ENCODE measurements at places on chromosomes 6 and 20. TPM values are rescaled to one million over a fixed set of nuclear protein-coding genes. Genes with fewer than 3 reads are reported as not detected.
A peak's percentile ranks its signal among the peaks of the same experiment; 100 is the strongest.

HCRTR2 gene
- polyA plus RNA-seq = not detected

ECT2L gene
- not detected for polyA plus RNA-seq

TCP11 gene
- not detected for polyA plus RNA-seq

ABHD16B gene
- polyA plus RNA-seq = not detected

DNA sequence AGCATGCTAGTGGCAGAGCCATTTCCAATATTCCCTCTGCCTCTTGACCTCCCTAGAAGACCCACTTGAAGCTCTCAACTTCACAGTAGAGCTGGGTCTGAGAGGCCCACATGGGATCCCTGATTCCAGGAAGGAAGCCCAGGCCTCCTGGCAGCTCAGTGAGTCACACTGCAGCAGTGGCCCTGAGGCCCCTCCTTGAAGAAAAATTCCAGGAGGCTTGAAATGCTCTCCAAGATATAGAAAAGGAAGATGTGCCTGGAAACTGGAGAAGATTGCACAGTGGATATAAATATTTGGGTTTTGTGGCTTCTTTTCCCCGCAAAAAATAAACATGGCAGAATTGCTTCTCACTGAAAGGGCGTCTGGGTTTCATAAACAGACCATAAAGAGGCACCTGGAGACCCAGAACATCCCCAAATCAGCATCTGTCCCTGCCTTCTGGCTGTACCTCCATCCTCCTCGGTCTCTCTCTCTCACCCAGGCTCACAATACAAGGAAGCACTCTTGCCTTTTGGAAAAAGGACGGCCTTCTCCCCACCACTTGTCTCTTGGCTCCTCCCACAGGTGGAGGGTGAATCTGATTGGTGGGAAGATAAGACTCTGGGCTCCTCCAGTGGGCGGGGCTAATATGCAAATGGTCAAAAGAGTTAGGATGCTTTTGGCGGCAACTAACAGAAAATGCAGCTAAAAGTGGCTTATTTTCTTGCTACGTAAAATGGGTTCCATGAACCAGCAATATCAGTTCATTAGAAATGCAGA is 200.0 kb upstream of the SULF2 start:
- DNase-seq = no peak

DNA sequence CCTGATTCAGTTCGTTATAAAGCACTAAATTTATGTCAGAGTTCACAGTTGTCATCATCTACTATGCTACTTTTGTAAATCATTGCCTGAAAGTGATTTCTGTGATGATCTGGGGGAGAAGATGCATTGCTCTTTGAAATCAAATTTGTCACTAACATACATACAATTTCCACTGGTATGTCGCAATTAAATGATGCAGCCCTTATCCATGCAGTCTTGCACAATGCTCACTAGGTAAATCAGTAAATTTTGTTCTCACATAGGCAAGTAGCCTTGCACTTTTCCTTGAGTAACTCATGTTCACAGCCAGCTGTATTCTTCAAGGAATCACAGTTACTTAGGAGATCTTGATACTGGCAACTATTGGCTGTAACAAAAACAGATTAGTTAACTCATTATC is 20.8 kb downstream of the CRISP2 start:
- DNase-seq = no peak

DNA sequence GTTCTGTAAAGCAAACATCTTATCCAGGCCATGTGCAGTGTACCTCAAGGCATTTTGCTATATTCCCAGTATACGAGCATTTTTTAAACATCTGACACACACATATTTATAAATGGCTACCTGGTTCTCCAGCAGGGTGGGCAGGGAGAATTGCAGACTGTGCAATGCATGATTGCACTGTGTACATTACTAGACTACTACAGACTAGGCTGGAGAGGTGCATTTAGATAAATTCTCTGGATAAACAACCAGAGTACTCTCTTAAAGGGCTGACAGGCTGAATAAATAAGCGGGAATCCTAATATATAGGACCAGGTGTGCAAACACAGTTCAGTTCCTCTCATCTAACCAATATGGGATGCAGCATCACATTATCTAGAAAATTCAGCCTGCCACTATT is 428.3 kb upstream of the ARID1B start:
- DNase-seq = no peak

DNA sequence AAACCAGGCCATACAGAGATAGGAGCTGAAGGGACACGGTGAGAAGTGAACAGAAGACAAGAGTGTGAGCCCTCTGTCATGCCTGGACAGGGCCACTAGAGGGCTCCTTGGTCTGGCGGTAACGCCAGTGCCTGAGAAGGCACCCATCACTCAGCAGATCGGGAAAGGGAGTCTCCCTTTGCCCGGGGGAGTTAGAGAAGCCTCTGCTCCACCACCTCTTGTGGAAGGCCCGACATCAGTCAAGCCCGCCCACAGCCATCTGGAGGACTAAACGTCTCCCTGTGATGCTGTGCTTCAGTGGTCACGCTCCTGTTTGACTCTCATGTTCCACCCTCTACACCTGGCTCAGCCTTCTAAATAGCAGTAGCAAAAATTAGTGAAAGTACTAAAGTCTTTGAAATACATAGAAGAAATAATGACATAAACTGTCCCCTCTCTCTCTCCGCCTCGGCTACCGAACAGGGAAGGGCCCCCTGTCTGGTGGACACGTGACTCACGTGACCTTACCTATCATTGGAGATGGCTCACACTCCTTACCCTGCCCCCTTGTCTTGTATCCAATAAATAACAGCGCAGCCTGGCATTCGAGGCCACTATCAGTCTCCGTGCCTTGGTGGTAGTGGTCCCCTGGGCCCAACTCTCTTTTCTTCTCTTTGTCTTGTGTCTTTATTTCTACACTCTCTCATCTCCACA is 66.7 kb downstream of the RPP21 start:
- peak; percentile 28 for DNase-seq

DNA sequence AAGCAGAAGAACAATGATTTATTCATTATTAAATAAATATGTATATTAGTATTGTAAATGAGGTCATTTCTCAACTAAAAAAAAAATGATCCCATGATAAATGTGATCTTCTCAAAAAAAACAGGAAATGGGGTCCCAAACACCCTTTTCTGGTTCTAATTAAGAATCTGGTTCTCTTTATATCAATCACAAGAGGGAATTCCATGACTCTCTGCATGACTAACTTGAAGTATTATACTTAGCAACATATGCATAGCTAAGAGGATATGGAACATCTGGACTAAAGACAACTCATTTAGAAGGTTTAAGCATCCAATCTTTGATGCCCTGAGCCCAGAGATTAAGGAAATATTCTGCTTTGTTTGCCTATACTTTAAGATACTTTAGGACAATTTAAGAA is 89.7 kb upstream of the EMILIN3 start:
- DNase-seq = no peak

DNA sequence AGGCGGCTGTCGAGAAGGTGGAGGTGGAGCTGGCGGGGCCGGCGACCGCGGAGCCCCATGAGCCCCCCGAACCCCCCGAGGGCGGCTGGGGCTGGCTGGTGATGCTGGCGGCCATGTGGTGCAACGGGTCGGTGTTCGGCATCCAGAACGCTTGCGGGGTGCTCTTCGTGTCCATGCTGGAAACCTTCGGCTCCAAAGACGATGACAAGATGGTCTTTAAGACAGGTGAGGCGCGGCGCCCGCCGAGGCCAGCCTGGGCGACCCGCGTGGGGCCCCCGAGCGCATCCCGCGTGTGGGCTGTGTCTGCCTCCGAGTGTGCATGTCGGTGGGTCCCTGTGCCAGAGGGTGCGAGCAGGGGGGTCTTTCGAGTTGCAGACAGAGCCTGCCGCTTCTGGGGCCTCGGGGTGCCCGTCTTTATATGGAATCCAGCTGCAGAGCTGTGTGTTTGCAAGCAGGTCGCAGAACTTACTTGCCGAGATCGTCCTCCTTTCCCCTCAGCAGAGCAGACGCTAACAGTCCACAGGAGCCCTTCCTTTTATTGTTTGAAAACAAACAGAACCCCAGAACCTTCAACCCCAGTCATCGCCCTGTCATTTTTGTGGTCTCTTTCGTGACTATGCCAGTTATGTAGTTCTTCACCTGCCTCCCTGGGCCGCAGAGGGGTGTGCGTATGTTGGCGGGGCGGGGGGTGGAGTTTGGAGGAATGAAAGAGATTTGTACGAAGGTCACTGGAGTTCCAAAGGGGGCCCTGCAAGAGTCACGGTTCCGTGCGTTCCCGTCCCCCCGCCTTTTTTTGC is 766 bp downstream of the SLC16A10 start:
- DNase-seq = no peak

DNA sequence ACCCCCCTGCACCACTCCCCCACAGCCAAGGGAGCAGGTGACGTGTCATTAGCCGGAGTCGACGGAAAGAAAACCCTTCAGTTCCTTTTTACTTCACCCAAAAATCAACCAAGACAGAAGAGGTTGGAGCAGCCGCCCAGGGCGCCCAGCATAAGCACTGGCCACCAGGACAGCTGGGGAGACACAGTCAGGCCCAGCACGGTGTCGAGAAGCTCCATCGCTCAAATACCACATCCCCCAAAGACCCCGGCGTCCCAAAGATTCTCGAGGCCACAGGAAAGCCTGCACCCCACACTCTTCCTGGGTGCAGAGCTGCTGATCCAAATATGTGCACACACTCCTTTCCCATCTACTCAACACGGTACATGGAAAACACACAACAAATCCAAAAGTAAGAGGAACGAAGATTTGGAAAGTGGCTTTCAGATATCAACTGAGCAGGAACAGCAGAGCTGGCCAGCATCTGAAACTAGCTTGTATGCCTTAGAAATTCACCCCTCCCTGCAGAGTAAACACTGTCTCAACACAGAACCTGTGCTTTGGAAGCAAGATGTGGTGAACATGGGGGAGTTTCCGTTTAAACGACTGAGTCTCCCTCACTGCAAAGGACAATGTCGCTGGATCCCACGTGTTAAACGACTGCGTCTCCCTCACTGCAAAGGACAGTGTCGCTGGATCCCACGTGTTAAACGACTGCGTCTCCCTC is 54.6 kb downstream of the DLL1 start:
- no peak for DNase-seq

DNA sequence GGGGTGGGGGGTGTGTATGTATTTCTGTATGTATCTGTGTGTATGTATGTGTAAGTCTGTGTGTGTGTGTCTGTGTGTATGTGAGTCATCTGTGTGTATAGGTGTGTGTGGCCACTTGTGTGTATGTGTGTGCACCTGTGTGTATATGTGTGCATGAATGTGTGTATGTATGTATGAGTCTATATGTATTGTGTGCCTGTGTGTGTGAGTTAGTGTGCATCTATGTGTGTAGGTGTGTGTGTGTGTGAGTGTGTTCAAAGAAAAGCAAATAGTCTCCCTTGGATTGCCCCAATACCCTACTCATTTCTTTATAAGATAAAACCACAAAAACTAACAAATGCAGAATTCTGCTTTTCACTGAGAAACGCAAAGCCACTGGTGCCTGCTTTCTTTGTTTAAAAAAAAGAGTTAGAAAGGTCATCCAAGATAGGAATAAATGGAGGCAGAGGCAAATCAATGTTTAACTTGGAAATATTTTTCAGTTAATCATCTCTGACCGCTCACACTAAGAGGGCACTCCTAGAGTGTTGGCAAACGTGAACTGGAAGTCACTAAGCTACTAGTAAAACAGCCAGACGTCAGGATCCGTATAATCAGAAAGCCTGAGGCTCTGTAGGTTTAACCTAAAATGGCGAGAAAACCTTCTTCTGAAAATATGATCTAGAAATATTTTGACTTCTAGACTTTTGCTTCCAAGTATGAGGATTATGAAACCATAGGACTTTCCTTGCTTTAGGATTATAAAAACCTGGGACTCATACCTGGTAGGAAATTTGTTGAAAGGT is 37.4 kb upstream of the JAG1 start:
- DNase-seq = no peak

DNA sequence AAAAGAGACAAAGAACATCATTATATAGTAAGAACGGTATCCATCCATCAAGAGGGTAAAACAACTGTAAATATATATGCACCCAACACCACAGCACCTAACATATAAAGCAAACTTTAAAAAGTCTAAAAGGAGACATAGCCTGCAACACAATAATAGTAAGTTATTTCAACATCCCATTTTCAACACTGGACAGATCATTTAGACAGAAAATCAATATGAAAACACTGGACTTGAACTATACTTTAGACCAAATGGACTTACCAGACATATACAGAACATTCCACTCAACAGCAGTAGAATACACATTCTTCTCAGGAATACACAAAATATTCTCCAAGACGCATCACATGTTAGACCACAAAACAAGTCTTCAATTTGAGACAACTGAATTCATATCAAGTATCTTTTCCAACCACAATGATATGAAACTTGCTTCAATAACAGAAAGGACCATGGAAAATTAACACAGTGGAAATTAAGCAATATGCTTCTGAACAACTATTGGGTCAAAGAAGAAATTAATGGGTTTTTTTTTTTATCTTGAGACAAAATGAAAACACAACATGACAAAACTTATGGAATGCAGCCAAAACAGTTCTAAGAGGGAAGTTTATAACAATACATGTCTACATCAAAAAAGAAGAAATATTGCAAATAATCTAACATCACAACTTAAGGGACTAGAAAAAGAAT is 23.9 kb upstream of the ASF1A start:
- DNase-seq = no peak

DNA sequence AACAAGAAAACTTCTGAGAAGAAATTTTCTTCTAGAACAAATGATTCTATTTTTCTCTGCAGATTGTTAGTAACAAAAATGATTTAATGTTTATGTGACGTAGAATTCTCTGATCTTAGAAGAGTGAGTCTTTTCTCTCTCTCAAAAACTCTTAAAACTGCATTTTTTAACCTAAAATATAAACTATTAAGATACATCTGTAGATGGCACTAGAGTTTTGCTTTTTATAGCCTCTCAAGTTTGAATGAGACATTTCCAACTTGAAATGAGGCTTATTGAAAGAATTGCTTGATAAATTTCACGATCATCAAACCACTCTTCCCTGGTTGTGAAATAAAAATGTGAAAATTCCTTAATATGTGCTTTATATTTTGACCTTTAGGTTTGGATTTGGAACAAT is 53.8 kb downstream of the PHF3 start:
- DNase-seq = no peak

Data from foreskin keratinocyte (primary cell).